ENCODE measurements at places on chromosomes 12 and 14. TPM values are rescaled to one million over a fixed set of nuclear protein-coding genes. Genes with fewer than 3 reads are reported as not detected.

NDUFB1 gene
- total RNA-seq: 209 TPM

PPM1H gene
- total RNA-seq: 3.9 TPM

HHIPL1 gene
- total RNA-seq: 9.3 TPM

C12orf50 gene
- not detected for total RNA-seq

KCNA5 gene
- not detected for total RNA-seq

All from regular cardiac myocyte (primary cell).